C1 segment of cervical spinal cord (tissue), 14 donors: ENCODE measurements at places on chromosomes 12 and 14.

DNA sequence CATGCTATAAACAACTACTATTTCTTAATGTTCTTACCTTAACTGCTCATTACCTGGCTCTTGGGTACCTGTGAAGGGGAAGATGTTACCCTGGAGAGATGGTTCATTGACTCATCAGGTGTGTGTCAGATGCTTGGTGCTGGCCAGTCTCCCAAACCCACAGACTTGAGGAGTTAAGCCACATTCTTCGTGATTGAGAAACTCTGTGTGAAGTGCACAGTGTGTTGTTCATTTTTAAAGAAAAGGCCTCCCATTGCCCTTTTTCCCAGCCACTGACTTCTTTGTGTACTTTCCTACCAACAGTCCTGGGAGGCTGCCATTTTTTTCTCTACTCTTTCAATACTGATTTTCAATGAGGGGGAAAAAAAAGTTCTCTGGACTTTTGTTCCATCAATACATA lies 3.2 kb downstream of the MGST1 start:
- no peak for DNase-seq

- no peak for DNase-seq
These were observed 10.7 kb upstream of the HSP90AA1 start for GRCh38 chr14:102097441-102098135.

DNA sequence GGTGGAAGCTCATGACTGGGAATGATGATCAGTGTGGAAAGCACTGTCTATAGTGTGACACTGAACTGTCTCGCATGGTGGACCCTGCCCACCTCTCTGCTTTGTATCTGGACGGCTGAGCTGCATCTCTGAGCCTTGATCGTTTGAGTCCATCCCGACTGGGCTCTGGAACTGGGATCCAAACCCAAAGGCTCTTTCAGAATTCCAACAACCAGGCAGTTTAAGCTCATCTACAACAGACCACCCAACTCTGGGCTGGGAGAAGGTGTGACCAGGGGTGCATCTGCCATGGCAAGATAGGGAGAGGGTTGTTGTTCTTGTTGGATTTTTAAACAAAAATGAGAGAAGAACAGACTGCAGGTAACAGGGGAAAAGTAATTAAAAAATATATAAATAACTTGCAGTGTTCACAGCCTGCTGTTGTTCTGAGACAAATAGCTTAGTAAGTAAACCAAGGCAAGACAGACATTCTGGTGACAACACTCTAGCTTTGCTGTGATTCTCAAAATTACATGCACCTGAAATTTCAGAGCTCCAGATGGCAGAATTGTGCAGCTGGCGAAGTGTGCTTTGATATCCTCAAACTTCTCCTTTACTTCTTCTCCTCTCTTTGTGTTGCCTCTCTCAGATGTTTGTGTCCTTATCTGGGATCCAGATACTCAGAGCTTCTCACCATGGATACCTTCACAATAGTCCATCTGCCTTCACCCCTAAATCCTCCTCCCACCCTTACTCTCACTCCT lies 209.6 kb downstream of the EMP1 start:
- DNase-seq: no peak

DNA sequence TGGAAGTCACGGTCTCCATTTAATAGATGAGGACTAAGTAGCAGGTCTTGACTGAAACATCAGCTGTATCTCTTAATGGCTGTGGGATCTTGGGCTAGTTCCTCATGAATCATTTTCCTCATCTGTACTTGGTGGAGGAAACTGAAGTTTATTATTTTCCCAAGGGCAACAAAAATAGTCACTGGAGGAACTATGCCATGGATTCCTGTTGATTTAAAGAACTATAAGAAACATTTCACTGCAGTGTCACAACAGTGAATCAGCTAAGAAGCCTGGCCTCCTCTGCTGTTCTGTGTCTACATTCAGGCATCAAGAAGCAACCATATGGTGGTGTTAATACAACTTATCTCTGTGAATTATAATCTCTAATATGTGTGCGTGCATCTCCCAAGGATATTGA lies 200.5 kb downstream of the STXBP6 start:
- DNase-seq: no peak

- DNase-seq: no peak
These were observed 48.7 kb downstream of the BCAT1 start for GRCh38 chr12:24900196-24900595.

GRCh38 chr12:19988948-19989347 lies 379.4 kb upstream of the PDE3A start:
- DNase-seq: no peak
